ENCODE measurements at places on chromosomes 2 and 18. TPM values are rescaled to one million over a fixed set of nuclear protein-coding genes. Genes with fewer than 3 reads are reported as not detected.

CLEC4F gene
- total RNA-seq: not detected

FSHR gene
- not detected for total RNA-seq

DNA sequence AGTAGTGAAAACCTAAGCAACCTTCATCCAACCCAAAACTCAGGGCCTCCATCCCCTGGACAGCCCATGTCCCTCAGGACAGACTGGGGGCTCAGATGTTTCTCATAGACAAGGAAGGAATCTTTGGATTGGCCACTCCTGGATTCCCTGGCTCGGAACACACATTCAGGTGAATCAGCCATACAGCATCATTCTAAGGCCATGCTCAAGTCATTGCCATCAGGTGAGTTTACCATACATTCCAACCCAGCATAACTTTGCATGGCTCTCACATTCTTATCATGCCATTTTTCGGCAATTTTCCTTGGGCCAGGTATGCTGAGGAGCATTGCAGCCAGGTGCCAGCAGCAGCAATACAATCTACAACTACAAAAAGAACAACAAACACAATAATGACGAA is 34.6 kb upstream of the SERPINE2 start:
- DNase-seq: no peak

DNA sequence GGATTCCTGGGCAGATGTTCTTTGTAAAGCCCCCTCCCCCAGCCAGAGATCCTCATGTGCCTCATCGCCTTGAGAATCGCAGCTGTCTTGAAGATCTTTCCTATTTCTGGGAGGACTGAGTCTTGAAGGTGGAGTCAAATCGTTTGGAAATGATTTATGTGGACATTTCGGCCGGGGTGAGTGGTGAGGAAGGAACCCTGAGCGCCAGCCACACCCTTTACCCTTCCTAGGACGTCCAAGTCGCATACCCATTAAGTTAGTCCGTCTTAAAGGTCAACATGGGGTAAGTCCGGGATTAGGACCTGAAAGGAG is 84.9 kb upstream of the ZCCHC2 start:
- DNase-seq: no peak

DNA sequence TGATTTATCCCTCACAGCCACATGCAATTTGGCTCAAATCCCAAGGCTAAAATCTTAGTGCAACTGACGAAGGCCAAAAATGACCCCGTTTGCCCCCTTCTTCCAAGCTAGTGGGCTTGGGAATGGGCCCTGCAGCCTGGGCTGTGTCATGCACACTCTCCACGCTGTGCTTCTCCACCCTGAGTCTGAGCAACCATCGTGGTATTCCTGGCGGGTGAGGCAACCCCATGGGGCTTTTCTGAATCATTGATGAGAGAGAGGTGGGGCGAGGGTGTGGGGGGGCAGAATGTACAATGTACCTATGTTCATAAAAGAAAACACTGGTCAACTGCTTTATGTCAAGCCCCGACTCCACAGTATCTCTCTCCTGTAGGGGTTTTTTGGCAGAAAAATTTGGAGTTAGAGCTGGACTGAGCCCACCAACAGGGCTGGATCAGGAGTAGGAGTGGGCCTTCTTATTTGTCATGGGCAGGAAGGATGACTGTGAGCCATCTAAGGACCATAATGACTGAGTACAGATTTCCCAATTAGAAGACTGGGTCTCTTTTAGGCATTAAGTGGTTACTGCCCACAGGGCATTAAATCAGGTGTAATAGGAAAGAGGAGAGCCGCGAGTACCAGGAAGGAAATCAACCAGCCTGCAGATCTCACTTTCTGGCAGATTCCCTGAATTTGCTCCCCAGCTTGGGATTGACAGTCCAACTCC is 8.9 kb downstream of the SULT1C2 start:
- DNase-seq: no peak

DNA sequence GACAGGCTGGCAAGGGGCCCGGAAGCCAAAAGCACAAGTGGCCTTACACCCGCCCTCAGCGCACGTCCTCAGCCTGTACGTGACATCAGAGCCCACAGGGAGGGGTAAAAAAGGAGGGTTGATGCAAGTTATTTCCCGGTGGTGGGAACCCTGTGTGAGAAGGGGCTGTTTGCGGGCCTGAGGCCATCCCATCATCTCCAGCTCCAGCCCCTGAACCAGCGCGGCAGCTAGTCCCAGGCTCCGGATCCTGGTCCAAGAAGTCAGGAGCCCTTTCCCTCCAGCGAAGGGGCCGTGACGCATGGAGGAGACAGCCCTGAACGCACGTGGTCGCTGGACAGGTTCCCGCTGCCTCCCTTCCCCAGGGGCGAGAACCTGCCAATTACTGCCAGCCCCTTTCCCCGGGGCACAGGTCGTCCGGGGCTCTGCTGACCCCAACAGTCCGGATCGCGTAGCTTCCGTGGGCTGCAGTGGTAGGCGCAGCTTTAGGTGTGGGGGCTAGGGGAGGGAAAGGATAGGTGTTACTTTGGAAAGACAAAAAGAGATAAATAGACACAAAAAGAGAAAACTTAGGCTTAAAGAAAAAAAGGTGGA is 1.3 kb upstream of the LRP2 start:
- DNase-seq: no peak

DNA sequence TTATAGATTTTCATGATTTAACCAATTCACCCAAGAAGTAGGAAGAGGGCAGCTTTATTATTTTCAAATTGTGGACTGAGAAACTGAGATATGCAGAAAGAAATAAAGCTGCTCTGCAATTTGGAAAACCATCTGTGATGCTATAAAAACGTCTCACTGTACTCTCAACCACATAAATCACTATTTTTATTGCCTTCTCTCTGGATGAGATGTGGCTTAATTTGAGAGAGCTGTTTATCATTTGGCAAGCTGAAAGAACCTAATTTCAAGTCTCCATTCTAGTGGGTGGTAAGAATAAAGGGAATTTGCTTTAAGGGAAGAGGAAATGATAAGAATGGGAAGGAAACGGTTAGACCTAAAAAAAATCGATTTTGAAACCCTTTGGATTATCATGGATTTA is 49.9 kb upstream of the CYP1B1 start:
- DNase-seq: no peak

DNA sequence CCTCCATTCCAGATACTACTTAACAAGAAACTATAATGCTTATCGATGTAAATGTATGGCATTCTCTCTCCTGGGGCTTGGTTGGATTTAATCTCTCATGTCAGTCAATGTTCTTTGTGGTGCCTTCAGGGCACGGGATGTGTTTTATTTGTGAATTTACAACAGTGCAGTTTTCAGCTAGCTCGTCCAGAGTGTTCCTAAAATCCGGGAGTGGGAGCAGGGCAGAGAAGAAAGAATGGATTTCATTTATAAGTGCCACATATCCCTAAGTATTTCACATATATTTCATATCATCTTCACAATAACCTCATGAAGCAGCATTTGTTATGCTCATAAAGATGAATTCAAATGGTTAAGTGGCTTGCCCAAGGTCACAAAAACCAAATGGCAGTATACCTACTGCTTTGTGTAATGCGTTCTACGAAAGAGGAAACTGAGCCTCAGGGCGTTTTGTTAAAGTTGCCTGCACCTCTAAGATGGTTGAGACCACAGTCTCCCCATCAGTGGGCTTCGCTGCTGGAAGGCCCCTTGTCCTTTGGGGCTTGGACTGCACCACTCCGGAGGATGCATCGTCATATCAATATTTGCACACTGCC is 134.7 kb upstream of the MGAT5 start:
- no peak for DNase-seq

GRCh38 chr2:31886700-31887099 is 124.1 kb downstream of the MEMO1 start:
- DNase-seq: no peak

GRCh38 chr2:14303366-14304115 is 329.0 kb upstream of the LRATD1 start:
- no peak for DNase-seq

DNA sequence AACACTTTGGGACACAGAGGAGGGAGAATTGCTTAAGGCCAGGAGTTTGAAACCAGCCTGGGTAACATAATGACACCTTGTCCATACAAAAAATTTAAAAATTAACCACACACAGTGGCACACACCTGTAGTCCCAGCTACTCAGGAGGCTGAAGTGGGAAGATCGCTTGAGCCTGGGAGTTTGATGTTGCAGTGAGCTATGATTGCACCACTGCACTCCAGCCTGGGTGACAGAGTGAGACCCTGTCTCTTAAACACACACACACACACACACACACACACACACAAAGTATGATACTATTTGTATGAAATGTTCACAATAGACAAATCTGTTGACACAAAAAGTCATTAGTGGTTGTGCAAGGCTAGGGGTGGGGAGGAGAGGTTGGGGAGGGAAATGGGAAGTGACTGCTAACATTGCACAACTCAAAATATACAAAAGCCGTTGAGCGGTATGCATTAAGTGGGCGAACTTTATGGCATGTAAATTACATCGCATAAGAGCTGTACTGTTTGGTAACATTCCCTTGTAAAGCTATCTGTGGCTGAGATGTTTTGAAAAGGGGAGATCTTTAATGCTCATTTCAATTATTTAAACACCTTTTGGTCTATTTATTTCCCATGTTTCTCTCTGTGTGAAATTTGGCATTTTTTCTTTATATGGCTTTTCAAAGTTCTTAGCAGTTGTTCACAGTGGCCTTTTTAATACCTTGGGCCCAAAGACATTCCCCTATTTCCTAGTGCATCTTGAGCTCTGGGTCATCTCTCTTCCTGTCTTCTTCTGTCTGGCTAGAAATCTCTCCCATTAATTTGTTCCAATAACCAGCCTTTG is 58.9 kb upstream of the ZNF516 start:
- no peak for DNase-seq

DNA sequence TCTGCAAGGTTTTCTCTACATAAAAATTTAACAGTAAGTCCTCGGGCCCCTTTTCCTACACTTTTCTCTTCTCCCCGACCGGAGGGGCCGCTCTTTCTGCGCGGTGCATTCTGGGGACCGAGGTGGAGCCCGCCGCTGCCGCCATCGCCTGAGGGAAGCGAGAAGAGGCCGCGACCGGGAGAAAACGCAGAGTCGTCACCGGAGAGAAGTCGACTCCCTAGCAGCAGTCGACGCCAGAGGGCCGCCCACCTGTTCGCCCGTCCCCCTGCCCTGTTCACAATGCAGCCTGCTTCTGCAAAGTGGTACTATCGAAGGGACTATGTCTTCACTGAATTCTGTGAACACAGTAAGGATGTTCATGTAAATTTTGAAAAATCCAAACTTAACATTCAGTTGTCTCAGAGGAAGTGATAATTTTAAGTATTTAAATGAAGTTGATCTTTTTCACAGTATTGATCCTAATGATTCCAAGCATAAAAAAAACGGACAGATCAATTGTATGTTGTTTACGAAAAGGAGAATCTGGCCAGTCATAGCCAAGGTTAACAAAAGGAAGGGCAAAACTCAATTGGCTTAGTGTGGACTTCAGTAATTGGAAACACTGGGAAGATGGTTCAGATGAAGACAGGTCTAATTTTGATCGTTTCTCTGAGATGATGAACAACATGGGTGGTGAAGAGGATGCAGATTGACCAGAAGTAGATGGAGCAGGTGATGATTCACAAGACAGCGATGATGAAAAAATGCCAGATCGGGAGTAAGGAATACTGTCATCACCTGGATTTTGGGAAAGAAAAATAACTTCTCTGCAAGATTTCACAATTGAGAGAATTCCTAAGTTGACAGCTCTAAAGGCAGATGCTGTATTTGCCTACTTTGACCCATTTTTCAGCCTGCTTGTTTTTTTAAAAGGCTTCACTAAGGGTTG is 55.8 kb downstream of the ASXL2 start:
- DNase-seq: peak; percentile 26

DNA sequence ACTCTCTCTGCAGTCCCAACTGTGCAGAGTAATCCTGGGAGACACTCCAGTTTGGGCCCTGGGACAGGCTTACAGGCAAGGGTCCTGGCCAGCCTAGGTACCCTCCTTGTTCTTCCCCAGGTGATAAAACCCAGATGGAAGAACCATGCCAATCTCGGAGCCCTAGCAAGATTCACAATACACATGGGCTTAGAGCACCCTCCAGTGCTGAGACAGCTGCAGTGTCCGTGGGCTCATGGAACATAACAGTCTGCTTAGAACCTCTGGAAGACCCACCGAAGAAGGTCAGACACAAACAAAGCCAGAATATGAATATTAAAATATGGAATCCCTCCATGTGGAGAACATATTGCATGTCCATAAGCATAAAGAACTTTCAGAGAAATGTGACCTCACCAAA is 568.1 kb downstream of the KCNJ3 start:
- no peak for DNase-seq
